MM.1S (cell line): ENCODE measurements at places on chromosomes 2 and 18.
A peak's percentile ranks its signal among the peaks of the same experiment; 100 is the strongest.

GRCh38 chr2:202064171-202064880 lies 8.7 kb upstream of the KIAA2012 start:
- DNase-seq, result no peak

GRCh38 chr2:26606847-26607190 lies 34.3 kb downstream of the CIB4 start:
- no peak for DNase-seq

- DNase-seq, result peak; percentile 7
Observed at GRCh38 chr2:32358111-32358482, 1.3 kb downstream of the BIRC6 start.

DNA sequence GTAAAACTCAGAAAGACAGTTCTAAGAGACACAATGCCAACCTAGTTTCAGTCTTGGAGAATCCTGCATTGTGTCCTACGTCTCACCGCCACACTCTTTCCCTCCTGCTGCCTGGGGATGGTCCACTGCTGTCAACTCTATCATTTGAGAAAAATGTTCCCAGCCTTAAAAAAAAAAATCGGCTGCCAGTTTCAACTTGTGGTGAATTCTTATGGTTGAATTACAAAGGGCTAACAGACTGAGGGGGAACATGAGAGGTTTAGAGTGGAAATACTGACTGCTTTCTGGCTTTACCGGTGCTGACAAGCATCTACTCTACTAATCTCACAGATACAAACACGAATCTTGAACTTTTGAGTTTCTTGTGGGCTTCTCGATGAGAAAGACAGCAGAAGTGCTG lies 74.0 kb downstream of the NAB1 start:
- no peak for DNase-seq

DNA sequence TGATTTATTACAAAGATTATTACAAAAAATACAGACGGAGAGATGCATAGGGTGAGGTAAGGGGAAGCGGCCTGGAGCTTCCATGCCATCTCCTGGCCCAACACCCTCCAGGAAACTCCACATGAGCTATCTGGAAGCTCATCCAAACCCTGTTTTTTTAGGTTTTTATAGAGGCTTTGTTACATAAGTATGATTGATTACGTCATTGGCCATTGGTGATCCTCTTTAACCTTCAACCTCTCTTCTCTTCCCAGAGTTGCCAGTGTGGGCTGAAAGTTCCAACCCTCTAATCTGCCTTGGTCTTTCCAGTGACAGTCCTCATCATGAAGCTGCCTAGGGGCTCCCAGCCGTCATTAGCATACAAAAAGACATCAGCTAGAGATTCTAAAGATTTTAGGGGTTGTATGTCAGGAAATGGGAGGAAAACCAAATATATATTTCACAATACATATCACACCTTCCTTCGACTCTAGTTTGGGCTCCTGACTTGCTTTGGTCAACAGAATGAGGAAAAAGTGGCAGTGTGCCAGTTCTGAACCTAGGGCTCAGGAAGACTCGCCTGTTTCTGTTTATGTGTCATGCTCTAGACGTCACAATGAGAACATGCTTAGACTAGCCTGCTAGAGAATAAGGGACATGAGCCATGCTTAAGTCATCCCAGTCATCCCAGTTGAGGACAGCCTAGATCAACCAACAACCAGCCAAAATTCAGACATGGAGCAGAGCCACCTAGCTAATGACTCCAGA lies 54.1 kb downstream of the ETAA1 start:
- no peak for DNase-seq

GRCh38 chr18:57107140-57107832 lies 39.6 kb upstream of the BOD1L2 start:
- peak; percentile 45 for DNase-seq
